ENCODE measurements at places on chromosomes 5 and 9.

DNA sequence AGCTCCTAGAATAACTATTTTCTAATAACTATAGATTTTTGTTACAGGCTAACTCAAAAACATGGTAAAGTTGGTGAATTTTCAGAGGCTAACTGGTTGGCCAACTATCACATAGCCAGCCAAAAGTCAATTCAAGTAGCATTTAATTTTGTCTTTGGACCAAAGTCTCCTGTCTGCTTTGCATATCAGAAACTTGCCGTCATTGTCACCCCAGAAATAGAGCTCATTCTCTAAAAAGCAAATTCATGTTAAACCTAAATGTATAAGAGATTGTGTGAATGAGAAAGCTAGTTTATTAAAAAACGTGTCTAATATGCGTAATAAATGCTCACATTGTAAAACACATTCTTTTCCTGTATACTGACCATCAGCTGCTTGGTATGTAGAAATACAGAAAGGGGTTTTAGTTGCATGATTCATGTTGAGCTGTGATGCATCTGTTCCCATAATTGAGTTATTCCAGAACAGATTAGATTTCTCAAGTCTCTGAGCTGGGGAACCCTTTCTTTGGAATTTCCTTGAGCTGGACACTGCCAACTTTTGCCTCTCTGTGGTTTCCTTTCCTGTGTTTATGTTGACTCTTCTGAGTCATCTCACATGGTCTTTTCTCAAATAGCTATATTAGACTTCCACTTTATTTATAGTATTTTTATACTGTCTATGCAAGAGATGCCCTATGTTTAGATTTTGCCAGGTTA lies 7.3 kb downstream of the SRFBP1 start:
- no peak for DNase-seq

DNA sequence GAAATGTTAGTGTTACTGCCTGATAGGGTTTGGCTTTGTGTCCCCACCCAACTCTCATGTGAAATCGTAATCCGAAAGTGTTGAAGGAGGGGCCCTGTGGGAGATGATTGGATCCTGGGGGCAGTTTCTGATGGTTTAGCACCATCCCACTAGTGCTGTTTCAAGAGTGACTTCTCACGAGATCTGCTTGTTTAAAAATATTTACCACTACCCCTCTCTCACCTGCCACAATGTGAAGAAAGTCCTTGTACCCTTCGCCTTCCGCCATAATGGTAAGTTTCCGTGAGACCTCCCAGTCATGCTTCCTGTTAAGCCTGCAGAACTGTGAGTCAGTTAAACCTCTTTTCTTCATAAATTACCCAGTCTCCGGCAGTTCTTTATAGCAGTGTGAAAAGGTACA lies 2.6 kb upstream of the RFX3 start:
- DNase-seq, result peak; percentile 21

- no peak for DNase-seq
These were observed 27.1 kb downstream of the ASPN start for GRCh38 chr9:92455217-92455616.

DNA sequence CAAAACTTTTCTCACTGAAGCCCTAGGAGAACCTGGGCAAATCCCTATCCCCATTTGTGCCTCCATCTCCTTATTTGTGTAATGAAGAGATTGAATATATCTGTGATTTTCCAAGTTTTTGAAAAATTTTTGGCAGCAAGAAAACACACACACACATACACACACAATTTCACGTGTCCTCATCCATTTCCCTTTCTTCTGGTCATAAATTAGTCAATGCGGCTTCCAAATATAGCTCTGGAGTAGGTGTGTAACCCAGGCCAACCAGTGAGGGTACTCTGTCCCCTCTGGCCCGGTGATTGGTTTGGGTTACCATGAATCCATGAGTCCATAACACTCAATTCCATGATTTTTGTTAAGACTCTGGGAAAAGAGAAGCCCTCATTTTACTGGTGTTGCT lies 12.7 kb downstream of the CSF1R start:
- DNase-seq, result no peak

Measured in stimulated activated CD8-positive, alpha-beta memory T cell treated with anti-CD3 and anti-CD28 coated beads, Interleukin-12 subunit alpha, Interleukin-12 subunit beta, amount 100 ng/mL, for 4 hours (primary cell).